ENCODE measurements at places on chromosomes 1 and 21.
A peak's percentile ranks its signal among the peaks of the same experiment; 100 is the strongest.

- DNase-seq: no peak
Measured at GRCh38 chr1:59560807-59561450, 253.8 kb upstream of the HOOK1 start.

GRCh38 chr1:199124351-199124750 lies 485.5 kb downstream of the PTPRC start:
- no peak for DNase-seq

DNA sequence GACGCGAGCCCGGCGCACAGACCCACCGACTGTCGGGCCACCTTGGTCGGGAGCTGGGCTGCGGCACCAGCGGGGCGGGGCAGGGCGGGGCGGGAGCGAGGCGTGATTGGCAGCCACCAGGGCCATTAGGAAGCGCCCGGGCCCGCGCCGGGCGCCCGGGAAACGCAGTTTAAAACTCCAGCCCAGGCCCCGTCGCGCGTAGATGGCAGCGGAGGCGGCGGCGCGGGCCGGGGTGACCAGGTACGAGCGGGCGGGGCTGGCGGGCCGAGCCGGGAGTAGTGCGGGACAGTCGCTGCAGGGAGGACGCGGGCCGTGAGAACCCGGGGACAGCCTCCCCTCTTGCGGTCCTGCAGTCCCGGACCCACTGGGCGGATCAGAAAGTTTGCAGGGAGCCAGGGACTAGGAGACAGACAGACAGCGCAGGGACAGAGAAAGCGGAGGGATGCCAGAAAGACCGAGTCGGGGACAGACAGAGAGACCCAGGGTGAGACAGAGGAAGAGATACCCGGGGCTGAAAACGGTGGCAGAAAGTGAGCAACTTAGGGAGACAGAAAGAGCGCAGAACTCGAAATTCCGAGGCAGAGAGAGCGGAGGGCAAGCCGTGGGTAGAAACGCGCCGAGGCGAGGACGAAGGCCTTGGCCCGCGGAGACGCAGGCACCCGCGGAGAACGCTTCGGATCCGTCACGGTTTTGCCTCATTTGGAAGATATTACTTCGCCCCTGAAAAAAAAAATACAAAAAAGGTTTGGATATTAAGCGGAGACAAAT lies at the start of gene DMBX1:
Gene DMBX1 (plus strand): TSS at position 199 of the 768 bp plus-strand sequence. CDS start 17,175 bp downstream, outside the sequence.
- peak; percentile 48 for DNase-seq

- no peak for DNase-seq
Measured at GRCh38 chr1:114618606-114619005, 37.2 kb upstream of the BCAS2 start.

GRCh38 chr1:99525331-99525730 lies 120.6 kb upstream of the PALMD start:
- DNase-seq: no peak

GRCh38 chr1:24972221-24972914 lies 42.3 kb upstream of the RUNX3 start:
- DNase-seq: no peak

DNA sequence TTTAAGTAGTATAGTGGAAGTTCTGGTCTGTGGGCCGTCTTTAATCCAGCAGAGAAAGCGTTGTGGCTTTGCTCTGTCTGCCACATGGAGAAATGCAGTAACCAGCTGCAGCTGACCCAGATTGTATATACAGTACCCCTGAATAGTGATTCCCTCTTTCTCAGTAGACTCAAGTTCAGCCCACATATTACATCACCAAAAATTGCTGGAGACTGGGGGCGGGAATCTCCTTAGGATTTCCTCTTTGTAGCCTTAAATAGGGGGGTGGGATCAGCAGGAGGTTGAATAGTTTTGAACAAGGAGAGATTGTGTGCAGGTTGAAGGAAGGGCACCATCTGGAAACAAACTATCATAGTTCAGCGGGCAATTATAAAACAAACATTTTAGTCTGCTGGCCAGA lies at the start of gene ANGPTL1:
Gene ANGPTL1 (minus strand): TSS at position 134 of the 400 bp plus-strand sequence. CDS start 5,301 bp downstream, outside the sequence.
- DNase-seq: no peak

GRCh38 chr1:222372221-222372620 lies 175.7 kb downstream of the HHIPL2 start:
- no peak for DNase-seq

GRCh38 chr1:169001353-169001752 lies 105.1 kb upstream of the ATP1B1 start:
- no peak for DNase-seq

- no peak for DNase-seq
Measured at GRCh38 chr1:38071312-38072256, 25.0 kb upstream of the POU3F1 start.
